Thoracic aorta (tissue), 2 donors: ENCODE measurements at places on chromosomes 12 and 14. TPM values are rescaled to one million over a fixed set of nuclear protein-coding genes. Genes with fewer than 3 reads are reported as not detected.

DNA sequence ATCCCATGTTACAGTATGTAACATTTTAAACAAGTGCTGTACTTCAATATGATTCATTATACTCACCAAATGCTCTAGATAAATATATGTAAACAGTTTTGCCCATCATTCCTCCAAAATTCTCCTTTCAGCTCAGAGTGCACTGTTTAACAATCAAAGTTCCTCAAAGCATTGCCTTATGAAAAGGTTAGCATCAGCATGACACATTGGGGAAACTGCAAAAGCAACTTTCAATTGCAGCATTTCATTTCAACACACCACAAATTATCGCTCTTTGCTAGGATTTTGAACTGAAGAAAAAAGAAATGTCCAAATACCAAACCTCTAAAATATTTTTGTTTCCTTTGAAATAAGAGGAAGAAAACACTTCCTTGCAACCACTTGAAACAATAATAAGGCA, 413.2 kb downstream of the FLRT2 start:
- DNase-seq: no peak

DNA sequence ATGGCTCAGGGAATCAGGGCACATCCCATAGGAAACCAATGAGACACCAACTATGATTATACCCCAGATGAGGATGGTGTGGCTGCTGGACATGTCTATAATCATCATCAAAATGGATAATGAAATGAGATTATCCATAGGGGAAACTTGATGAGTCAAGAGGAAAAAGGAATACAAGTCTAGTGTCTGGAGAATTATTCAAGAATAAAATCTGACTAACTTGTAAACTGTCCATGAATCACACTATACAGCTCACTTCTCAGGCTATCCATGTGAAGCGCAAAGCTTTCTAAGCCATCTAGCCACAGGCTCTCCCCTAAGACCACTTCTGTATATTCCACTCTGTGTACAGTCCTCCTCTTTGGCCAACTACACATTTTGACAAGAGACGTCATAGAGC, 52.5 kb downstream of the DUSP16 start:
- no peak for DNase-seq

The PTCSC3 gene
- total RNA-seq: not detected

The MRPS35 gene
- 32.7 TPM for total RNA-seq

GRCh38 chr12:110585231-110585799, 2.2 kb upstream of the PPTC7 start:
- DNase-seq: peak; percentile 28

DNA sequence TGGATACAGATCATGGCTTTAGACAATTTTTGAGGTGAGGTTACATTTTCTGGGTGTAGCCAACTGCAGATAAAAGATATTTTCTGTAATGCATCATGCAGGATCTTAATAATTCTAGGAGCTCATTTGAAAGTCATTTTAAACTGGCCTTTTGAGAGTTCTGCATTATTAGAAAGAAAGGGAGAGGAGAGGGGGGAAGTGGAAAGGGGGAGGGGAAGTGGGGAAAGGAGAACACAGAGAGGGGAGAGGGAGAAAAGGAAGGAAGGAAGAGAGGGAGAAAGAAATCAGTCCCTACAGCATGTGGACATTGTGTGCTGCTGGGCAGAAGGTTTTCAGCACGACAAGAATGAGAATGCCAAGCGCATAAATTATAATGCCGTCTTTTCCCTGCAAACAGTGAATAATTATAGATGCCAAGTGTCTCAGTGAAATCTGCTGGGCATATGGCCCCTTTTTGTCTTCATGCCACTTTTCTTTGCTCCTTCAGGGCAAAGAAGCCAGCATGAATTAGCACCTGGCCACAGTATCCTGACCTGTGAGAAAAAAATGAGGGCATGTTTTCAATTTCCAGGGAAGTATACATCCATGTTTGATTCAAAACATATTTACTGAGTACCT, 22.7 kb upstream of the PPP2R5C start:
- no peak for DNase-seq

DNA sequence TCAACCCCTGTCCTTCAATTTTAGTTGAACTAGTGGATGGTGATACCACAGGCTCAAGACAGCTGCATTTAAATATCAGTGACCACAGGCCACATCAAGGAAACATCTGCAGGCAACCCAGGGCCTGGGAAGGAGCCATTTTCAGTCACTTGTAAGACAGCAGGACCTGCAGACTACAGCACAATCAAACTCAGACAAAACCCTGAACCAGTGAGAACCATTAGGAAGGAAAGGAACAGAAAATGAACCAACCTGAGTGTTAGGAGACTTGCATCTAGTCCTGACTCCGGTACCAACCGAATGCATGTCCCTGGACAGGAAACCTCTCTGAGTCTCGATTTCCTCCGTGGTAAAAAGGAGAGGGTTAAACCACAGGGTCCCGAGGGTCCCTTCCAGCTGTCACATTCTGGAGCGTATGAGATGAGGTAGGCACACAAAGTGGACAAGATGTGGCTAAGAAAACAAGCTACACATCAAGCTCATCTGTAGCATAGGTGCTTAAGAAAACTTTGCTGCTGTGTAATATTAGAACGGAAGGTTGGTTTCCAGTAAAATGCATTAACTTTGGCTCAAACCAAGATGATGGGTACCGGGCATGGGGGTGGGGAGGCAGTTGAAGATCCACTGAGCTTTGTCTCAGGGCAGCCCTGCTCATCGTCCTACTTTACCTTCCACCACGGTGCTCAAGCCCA, 1.6 kb upstream of the CDKN1B start:
- DNase-seq: no peak

DNA sequence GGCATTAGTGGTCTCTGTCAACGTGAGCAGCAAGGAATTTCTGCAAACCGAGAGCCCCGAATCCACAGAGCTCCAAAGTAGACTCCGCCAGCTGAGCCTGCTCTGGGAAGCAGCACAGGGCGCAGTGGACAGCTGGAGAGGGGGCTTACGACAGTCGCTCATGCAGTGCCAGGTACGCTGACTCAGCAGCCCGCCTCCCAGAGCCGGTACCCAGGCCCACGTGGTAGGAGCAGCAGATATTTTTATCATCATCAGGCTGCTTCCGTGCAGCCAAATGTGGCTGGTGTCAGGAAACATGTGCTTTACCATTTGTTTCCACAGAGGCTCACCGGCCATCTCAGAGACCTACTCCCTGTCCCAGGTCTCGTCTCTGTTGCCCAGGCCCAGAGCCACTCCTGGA, 73.7 kb downstream of the ESR2 start:
- no peak for DNase-seq

DNA sequence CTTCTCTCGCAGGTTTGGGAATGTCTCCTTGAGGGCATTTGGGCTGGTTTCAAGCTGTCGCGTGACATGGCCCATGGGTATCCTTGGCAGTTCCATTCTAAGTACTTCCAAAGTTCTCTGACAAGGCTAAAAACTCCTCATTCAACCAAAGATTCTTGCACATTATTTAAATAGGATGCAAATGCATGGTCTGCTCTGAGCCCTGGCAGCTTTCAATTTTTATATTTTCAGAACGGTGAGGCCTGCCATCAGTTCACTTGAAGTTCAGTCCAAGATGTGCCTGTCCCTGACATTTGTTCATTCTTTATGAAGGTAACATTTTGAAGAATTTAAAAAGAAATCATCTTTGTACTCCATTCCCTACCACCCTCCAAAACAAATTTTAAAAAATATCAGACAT, 160.0 kb downstream of the KCNA5 start:
- DNase-seq: no peak

- DNase-seq: no peak
Observed at GRCh38 chr14:24908592-24909236, 141.2 kb downstream of the STXBP6 start.

DNA sequence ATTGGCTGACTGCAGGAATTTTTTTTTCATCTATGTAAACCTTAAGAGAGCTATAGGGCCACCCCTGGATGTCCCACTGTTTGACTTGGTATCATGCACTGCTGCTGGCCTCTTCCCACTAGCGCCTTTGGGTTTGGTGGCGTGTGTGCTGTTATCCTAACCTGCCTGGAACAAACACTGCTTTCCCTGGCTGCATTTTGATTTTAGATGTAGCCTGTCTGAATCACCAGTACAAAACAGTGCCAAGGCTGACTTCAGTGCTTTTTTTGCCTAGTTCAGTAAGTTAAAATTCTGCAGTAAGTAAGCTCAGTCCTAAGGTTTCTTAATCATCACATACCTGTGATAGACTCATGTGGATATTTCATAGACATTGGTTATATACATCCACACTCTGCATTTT, 99.2 kb downstream of the EML1 start:
- no peak for DNase-seq

The RASSF8 gene
- total RNA-seq: 47.9 TPM

DNA sequence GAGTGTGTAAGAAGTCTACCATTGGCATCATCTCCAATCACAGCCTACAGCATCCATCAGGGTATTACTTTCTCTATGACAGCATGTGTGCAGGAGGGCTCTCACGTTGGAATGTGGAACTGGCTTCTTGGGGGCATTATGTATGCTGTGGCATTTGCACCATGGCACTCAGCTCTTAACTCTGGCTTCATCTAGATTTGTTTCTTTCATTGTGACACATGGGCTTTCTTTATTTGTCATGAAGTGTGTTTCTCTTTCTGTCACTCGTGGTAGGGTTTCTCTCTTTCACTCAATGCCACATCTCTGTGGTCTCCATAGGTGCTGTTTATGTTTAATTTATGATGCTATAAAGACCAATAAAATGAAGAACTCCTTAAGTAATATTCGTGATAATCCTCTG, 191.2 kb upstream of the GARIN2 start:
- DNase-seq: no peak

- no peak for DNase-seq
Observed at GRCh38 chr14:105378199-105378598, 20.1 kb upstream of the TEX22 start.

The BHLHE41 gene
- total RNA-seq: 29.8 TPM

- DNase-seq: no peak
Observed at GRCh38 chr14:56282179-56282578, 164.0 kb downstream of the PELI2 start.

The FOXG1 gene
- total RNA-seq: 0.28 TPM

The RILPL1 gene
- total RNA-seq: 29.0 TPM

- no peak for DNase-seq
Observed at GRCh38 chr14:45716572-45716971, 463.6 kb upstream of the MIS18BP1 start.

- no peak for DNase-seq
Observed at GRCh38 chr12:123354600-123354999, 10.0 kb downstream of the SBNO1 start.

- DNase-seq: no peak
Observed at GRCh38 chr12:64028541-64028940, 184.0 kb downstream of the SRGAP1 start.

The TAS2R31 gene
- 9.5 TPM for total RNA-seq

DNA sequence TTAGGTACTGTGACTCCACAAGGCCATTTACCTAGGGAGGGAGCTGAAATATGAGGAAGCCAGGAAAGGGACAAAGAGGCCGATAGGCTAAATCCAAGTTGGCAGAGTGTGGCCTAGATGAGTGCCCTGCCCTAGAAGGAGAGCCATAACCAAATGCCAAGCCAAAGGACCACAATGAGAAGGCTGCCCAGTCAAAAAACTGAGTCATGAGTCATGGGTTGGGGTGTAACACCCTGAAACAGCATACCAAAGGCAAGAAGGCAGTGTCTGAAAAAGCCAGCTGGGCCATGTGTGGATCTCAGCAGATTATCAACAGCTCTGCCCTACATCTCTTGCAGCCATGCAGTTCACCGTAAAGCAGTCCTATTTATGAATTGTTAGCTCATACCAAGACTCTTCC, 171.7 kb downstream of the PHLDA1 start:
- no peak for DNase-seq

DNA sequence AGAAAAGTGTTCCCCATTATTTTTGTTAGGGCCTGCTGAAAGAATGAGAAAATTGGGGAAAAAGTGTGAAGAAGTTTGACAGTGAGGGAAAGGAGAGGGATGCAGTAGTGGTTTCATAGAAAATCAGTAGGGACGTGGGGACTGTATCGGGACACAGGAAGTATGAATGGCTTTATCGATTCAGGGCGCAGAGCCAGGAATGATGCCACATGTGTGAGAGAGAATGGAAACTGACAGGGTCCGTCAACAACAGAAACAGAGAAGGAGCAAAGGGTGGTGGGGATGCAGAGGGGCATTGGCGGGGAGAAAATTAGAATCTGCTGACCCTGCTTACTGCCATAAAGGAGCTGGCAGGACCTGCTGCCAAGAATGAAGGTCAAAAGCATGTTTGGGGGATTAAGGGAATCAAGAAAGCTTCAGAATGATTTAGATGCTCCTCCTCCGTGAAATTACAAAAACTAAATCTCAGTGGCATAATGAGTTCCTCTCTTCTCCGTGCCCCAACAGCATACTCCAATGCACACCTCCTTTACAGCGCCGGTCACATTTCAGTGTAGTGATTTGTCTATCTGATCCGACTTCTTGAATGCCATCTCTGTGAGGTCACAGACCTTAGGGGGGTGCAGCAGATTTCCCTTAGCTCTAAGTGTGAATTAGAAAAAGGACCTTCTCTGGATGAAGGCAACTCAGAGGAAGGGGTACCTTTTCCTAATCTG, 92.6 kb downstream of the EMP1 start:
- DNase-seq: no peak

DNA sequence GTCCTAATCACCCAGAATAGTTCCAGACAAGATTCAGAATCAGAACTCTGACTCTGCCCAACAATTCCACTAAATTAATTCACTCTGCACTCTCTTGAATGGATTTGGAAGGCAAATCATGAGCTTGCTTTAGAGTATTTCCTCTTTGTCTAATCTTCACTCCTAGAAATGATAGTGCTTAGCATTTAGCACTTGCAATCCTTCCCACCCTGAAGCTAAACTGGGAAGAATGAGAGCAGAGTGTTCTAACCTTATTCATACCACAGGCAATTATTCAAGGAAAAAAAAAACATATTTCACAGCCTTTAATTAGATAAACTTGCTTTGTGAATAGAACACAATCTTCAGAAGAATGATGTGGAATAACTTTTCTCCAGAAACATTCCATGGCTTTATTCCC, 264.6 kb downstream of the PAWR start:
- no peak for DNase-seq

DNA sequence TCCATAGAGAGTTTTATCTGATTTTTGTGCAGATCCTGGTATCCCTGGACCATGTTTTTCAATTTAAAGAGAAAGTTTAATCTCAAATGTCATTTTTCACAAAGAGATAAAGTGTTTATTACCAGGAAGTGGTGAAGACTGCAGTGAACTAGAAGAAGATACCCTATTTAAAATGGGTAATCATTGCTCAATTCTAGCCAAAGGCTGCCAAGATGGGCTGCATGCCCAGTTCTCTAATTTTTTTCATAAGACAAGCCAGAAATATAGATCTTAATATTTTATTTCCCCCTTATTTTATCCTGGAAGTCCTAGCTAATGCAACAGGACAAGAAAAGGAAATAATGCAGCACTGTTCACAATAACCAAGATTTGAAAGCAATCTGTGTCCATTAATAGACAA, 343.5 kb downstream of the PCNX1 start:
- DNase-seq: no peak

DNA sequence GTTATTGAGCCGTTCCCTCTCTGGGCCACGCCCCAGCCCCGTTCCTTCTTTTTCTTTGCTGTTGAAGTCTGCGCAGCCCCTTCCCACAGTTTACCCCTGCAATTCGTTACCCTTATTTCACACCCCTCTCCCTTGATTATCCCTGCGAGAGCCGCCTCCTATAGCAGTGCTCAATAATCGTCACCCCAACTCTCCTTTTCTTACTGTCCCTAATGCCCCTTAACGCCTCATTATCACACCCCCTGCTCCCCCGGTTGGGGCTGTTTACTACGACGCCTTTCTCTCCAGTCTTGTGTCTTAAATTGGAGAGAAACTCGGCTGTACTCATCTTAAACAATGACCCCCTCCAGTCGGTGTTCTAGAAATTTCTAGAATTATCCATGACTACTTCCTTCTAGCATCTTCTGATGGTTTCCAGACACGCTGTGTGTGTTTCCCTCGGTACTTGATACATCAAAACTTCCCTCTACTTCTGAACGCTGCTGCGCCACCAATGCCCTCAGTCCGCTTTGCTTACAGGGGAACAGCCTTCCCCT, 713 bp upstream of the FBXL14 start:
- no peak for DNase-seq
